Stimulated activated CD4-positive, alpha-beta T cell treated with anti-CD3 and anti-CD28 coated beads, Interleukin-2, amount 100 ng/mL, for 48 hours (primary cell): ENCODE measurements at places on chromosomes 3 and 15.
A peak's percentile ranks its signal among the peaks of the same experiment; 100 is the strongest.

DNA sequence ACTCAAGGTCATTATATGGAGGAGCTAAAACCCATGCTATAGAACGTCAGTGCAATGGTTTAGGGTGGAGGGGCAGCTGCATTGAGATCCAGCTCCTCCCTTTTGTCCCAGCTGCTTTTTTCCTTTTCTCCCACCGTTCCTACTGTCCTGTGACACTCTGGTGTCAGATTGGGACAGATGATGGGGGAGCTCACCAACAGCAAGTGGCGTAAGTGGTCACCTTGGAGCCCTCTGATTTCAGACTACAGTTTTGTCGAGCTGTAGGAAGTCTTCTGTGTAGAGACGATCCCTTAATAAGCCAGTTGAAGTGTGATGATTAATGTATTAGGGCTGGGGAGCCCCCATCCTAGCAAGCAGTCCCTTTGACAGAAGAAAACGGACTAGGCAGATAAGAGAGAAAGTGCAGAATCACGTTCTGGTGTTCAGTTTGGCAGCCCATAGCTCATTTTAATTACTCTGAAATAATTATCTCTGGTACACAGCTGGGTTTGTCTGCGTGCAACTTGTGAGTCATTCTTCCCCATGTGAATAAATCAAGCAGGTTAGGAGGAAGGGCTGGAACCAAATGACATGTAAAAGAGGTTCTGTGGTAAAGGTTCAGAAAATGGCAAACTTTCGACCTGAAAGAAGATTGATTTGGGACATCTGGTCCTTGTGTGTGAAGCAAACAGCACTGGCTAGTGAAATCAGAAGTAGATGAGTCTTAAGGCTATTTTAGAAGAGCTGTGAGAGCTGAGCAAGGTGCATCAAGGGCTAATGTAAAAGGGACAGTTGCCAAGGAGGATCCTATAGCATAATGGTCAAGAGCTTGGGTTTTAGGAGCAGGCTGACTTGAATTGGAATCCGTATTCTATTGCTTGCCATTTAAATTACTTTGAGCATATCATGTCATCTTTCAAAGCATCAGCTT lies 241.4 kb downstream of the EDEM1 start:
- no peak for DNase-seq

DNA sequence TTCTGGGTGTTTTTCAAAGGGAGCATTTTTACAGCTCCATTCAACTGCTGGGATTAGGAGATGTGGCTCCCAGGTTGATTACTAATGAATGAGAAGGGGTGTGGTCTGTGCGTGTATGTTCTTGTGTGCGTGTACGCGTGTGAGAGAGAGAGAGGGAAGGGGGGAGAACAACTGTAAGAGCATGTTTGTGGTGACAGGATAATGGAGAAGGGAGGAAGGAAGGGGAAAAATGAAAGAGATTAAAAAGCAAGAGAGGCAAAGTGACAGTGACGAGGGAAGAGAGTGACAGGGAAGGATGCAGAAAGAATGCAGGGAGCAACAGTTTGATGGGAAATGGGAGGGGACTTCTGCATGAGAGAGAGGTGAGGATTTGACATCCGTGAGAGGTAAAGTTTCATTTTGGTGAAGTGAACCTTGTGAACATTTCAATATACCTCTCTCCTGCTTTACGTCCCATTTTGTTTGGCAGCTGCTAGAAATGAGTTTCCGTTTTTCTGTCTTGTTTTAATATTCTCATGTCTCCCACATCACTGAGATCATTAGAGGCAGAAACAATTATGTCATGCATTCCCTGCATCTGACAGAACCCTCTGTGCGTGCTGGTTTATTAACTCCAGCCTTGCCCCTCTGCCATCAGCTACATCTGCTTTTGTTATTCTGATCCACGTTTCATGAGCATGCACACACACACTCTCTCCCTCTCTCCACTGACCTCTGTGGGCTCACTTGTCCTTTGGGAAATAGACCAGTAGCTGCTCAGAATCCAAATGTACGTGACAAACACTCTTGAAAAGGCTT lies 161.6 kb downstream of the GAP43 start:
- DNase-seq: no peak

DNA sequence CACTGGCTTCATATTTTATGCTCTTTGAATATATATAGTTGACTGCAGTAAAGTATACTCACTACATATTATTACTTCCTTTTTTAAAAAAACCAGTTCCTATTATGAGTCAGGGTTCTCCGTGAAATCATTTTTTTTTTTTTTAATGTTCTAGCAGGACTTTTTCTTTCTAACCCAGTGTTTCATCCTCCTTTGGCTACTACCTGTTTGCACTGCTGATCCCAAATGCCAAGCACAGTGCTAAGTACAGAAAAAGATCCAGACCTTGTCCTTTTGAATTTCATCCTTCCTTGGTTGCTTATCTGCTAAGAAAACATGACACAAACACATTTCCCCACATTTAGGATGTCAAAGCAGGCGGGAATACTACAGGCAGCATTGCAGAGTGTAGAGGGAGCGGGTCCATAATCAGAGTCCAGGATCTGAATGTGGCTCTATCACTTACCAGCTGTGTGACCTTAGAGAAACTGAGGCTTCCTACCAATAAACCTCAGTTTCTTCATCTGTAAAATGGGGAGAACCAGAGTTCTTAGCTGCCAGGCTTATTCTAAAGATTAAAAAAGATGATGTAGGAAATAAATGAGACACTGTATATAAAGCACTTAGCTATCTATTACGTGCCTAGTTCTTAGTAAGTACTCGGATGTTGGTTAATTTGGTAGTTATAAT lies 37.2 kb upstream of the ANPEP start:
- no peak for DNase-seq

DNA sequence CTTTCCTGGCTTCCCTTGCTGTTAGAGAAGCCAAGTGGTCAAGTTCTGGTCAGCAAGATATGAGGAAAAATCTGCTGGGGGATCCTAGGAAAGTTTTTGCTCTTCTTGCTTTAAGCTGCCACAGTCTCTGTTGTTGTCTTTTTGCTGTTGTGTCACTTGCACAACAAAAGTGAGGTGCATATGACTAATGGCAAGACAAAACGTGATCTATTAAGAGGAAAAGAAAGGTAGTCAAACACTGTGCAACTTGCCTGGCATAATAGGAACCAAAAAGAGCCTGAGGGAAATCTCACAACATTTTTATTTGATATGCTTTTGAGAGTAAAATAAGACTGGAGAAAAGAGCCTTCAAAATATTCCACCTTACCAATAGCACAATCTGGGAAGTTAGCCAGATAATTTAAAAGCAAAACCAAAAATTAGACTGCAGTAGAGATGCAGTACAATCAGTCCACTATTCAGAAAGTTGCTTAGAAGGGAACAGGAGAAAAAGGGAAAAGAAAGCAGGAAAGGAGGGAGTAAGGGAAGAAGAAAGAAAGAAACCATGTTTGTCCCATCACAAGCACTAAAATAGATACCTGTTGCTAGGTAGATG lies 110.0 kb upstream of the SLC4A7 start:
- no peak for DNase-seq

- DNase-seq: no peak
Observed at GRCh38 chr3:22117751-22118346, 366.8 kb upstream of the ZNF385D start.

DNA sequence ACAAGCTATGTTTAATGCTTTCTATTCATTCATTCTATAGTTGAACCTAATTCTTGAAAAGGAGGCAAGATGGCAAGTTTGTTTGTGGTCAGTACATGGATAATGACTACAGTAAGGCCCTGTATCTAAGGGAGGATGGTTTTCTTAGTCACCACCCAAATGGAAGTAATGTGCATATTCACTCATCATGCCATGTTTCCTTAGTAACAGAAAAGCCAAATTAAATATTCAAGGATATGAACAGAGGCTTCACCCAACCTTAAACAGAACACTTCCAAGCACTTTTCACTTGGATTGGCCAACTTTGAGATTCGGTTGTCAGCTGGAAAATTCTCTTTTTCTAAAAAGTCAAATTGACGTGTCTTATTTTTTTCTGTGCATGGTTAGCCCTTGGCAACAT lies 805.3 kb upstream of the LMCD1 start:
- DNase-seq: no peak

DNA sequence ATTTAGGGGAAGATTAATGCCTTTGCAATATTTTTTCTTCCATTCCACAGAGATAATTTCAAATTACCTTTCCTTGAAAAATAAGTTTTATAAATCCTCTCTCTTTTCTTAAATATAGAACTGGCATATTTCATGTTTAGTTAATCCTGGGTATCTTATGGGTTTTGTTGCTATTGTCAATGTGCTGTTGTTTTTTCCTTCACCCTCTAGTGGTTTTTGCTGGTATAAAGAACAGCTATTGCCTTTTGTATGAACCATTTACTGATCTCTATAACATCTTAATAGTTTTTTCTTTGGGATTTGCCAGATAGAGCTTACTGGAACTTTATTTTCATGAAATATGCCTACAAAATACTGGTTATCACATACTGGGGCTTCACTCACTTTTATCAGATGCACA lies 359.6 kb upstream of the DPPA4 start:
- DNase-seq: no peak

GRCh38 chr3:73036694-73037591 lies 24.5 kb upstream of the EBLN2 start:
- DNase-seq: no peak

DNA sequence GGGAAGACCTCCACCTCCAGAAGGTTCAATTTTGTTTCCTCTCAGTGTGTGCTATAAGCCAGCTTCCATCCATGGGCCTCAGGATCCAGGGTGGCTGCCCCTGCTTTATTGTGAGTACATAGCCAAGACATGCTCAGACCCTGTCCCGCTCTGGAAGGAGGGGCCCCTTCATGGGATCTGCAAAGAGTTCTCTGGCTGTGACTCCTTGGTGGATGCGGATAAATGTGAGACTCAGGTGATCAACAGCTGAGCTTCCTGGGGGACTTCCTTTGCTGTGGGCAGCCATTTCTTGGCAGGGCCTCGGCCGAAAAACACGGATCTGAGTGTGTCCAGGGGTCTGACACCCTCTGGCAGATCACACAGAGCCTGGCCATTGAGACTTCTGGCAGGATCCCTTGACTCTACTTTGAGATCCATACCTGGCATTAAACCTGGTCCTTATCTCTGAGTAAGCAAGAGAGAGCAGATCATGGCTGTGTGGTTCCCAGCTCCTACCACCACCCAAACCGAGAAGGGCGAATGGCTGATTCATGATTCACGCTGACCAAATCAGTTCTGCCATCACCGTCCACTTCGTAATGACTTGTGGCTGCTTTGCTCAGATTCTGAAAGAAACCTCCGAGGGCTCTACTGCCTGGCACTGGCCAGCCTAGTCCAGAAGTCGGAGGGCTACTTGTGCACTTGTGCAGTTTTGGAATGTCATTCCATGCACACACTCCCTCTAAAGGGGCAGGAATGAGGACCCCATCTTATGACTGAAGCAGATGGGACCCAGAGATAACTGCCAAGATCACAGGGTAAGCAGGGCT lies 68.1 kb downstream of the SENP2 start:
- no peak for DNase-seq

DNA sequence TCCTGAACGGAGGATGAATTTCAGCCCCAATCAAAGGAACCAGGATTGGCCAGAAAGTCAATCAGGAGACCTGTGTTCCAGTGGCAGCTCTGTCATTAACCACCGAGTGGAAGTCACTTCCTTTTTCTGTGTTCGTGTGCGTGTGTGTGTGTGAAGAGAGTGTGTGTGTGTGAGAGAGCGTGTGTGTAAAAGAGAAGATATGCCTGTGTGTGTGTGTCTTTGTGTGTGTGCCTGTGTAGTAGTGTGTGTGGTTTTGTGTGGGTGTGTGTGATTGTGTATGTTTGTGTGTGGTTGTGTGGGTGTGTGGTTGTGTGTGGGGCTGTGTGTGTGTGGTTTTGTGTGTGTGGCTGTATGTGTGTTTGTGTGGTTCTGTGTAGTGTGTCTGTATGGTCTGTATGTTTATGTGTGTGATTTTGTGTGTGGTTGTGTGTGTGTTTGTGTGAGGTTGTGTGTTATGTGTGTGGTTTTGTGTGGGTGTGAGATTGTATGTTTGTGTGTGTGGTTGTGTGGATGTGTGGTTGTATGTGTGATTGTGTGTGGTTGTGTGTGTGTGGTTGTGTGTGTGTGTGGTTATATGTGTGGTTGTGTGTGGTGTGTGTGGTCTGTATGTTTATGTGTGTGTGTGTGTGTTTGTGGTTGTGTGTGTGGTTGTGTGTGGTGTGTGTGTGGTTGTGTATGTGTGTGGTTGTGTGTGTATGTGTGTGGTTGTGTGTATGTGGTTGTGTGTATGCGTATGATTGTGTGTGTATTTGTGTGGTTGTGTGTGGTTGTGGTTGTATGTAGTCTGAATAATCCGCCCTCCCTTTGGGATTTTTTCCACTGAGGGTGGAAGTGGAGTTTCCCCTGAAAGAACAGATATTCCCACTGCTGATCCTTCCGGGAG lies 314.4 kb downstream of the SHQ1 start:
- DNase-seq: no peak

- DNase-seq: no peak
Observed at GRCh38 chr3:37989821-37990480, 635 bp upstream of the VILL start.

DNA sequence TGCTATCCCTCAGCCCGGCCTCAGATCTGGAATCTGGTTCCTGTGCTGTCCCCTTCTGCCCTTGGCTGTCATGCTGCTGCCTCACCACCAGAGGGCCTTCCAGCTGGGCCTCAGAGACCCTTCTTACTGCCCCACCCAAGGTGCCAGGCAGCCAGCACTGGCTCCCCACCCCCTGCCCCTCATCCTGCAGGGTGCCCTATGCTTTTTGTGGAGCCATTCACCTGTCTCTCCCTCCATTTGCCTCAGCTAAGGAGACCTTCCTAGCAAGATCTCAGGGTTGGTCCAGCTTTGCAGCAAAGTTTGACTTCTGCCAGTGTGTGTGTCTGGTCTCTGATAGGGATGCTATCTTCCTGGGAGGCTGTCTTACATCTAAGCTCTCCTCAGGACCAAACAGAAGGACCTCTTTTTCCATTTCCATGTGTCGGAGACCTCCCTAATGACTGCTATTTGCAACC lies 1.9 kb upstream of the VWA5B2 start:
- DNase-seq: peak; percentile 40

DNA sequence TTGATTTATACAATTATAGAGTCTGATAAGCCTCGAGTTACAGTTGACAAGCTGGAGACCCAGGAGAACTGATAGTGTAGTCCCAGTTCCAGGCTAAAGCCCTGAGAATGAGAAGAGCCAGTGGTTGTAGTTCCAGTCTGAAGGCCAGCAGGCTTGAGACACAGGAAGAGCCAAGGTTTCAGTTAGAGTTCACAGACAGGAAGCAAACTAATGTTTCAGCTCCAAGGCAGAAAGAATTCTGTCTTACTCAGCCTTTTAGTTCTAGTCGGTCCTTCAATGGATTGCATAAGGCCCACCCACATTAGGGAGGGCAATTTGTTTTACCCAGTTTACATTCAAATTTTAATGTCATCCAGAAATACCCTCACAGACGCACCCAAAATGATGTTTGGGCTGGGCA lies 102.7 kb downstream of the CDIN1 start:
- no peak for DNase-seq

- peak; percentile 31 for DNase-seq
Observed at GRCh38 chr3:179072100-179072438, 460 bp upstream of the ZMAT3 start.

GRCh38 chr3:87468938-87469337 lies 192.6 kb upstream of the POU1F1 start:
- no peak for DNase-seq

DNA sequence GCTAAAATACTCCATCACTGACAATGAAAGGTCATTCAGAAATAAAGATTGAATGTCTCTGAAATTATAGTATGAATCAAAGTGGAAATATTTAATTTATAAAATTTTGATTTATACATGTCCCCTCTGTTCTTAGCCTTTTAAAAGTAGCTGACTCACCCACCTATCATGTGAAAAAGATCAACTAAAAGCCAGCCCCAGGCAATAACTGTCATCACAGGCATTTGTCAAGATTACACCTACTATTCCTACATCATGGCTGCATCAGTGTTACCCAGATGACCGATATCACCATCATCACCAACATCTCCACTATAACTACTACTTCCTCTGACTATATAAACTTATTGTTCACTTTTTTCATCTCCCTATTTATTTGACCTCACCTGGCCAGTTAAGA lies 14.3 kb upstream of the PIK3R4 start:
- no peak for DNase-seq
